ENCODE measurements at places on chromosomes 7 and 10.

- DNase-seq: no peak
Observed at GRCh38 chr10:128512767-128513166, 386.5 kb upstream of the MKI67 start.

- DNase-seq: no peak
Observed at GRCh38 chr10:112006831-112007230, 176.7 kb downstream of the GPAM start.

GRCh38 chr10:5575482-5576153, 50.9 kb downstream of the CALML3 start:
- DNase-seq: no peak

- DNase-seq: no peak
Observed at GRCh38 chr7:47505312-47506007, 76.5 kb downstream of the TNS3 start.

DNA sequence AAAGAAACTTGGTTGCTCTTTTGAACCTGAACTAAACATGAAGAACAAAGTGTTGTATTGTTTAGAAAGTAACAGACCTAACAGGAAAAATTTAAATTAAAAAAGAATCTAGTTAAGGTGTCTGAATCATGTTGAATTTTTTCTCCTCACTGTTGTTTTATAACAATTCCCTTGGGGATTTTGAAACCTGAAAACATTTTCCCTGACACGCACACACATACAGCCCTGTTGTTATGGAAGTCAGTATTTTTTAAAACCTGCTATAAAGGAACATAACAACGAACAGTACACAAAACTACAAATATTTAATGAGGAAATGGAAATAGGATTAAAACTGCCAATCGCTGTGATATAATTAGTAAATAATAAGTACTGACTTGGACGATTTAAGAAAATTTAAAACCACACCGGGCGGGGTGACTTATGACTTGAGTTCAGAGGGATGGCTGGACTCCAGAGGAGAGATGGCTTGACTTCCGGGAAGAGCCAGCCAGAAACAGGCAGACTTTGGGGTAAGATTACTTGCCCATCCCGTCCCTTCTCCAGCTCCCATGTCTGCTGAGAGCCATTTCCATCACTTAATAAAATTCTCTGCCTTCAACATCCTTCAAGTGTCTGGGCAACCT, 16.2 kb upstream of the SPOCK2 start:
- DNase-seq: no peak

DNA sequence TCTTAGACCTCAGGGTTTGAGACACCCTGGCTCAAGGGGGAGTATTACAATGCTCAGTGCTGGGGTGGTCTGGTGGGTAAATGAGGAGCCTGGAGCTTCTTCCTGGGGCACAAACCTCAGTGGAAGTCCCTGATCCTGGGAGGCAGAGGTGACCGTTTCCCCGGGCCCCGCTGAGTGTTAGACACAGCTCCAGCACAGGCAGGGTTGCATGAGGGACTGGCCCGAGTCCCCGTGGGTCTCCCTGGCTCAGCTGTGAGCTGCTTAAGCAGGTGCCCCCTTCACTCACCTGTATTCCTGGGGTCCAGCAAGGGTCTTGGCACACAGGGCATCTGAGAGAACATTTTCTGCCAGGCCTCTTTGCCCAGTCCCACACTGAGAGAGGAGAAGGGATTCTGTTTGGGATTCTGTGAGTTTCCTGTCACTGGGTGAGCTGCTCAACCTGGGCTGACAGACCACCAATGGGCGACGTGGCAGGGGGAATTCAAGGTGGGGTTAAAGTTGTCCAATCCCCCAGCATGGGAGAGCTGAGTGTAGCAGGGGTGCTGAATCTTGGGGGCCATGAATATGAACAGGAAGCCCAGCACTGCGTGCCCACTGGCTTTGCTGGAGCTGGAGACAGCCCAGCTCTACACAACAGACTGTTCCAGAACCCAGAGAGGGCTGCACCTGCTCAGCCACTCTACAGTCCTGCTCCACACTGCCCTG, 29.9 kb downstream of the DDIT4 start:
- DNase-seq: no peak

GRCh38 chr10:131073469-131074035, 238.0 kb downstream of the TCERG1L start:
- DNase-seq: no peak

DNA sequence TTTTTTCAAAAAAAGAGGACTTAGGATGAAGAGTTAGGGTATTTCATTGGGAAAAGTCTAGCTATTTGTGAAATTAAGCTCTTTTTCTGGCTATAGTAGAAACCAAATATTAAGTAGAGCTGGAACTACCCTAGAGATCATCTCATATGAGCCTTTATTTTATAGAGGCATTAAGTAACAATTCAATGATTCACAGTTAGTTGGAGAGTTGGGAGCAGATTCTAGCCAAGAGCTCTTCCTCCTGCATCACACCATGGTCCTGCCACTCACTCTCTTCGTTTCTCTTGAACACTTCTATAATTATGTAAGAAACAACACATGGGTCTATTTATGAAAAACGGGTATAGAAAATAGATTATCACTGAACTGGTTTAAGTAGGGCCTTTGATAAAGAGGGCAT, 76.1 kb upstream of the ANK3 start:
- DNase-seq: no peak

GRCh38 chr7:105650382-105650970, 69.2 kb upstream of the EFCAB10 start:
- DNase-seq: no peak

DNA sequence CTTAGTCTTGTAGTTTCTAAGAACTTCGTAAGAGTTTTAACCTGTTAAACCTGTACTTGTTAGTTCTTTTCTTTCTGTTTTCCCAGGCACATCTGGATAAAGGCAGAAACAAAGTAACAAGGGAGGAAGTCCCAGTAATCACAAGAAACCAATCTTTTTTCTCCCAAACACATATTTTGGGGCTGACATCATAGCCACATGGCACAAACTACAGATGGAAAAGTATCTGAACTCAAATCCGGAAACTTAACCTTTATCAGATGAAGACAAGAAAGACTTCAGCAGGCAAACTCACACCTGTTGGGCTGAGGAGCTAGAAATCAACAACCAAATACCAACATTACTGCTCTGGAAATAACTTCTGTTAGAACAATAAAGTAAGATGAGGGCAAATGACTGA, 67.1 kb downstream of the CUBN start:
- DNase-seq: no peak

DNA sequence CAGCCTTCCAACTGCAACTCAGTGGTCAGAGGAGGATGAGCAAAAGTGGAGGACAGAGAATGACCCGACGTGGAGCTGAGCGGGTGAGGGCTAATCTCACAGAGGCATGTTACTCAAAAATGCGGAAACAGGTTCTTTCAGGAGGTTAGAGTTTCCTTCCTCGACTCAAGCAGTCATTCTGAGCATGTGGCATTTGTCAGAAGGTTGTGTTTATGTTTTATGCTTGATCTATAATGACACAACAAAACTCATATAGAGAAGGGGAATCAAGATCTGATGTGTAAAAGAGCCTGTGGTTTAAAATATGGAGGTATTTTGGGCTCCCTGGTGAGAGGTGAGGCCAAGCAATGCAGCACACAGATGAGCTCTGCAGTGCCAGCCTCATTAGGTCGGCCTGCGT, 311.4 kb downstream of the ADARB2 start:
- peak; percentile 20 for DNase-seq

GRCh38 chr7:7913504-7913903, 55.1 kb upstream of the GLCCI1 start:
- no peak for DNase-seq

DNA sequence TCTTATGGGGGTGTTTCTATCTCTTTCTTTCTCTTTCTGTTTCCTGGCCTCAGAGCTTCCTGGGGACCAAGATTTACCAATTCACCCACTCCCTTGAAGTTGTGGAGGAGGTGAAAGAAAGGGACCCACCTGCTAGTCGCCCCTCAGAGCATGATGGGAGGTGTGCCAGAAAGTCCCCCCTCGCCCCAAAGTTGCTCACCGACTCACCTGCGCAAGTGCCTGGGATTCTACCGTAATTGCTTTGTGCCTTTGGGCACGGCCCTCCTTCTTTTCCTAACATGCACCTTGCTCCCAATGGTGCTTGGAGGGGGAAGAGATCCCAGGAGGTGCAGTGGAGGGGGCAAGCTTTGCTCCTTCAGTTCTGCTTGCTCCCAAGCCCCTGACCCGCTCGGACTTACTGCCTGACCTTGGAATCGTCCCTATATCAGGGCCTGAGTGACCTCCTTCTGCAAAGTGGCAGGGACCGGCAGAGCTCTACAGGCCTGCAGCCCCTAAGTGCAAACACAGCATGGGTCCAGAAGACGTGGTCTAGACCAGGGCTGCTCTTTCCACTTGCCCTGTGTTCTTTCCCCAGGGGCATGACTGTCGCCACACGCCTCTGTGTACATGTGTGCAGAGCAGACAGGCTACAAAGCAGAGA, 12.2 kb downstream of the AQP1 start:
- DNase-seq: no peak
